ENCODE measurements at places on chromosomes 16 and 17.

DNA sequence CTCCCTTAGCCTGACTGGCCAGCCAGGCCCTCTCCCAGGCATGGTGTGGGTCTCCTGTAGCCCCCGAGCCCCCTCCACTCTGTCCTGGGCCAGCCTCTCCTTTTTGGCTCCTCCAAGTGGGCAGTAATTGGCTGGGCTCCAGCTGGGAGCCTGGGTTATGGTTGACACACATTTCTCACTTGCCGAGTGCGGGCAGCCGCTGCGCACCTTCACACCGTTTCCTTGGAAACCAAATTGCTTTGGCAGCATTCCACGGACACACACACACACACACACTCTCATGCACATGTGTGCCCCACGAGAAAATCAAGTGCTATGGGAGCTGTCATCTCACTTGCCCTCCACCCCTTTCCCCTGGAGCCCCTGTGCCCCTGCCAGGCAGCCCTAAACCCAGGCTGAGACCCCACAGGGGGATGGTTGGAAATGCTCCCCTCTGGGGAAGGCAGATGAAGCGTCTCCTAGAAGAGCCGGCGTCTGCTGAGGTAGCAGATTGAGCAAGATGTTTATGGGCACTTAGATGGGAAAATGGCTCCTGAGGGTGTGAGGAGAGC, 402.7 kb upstream of the TNRC6C start:
- peaks cover 18% of the 10 kb centered on the region for H3K4me1 ChIP-seq
- H3K27me3 ChIP-seq = no peaks in the 10 kb centered on the region
- H3K27ac ChIP-seq = no peak overlapping the region
- H3K36me3 ChIP-seq = no peaks in the 10 kb centered on the region

GRCh38 chr17:7186241-7186640, 7.1 kb upstream of the ASGR1 start:
- H3K36me3 ChIP-seq = no peaks in the 10 kb centered on the region
- DNase-seq = no peak
- no peaks in the 10 kb centered on the region for H3K27me3 ChIP-seq

DNA sequence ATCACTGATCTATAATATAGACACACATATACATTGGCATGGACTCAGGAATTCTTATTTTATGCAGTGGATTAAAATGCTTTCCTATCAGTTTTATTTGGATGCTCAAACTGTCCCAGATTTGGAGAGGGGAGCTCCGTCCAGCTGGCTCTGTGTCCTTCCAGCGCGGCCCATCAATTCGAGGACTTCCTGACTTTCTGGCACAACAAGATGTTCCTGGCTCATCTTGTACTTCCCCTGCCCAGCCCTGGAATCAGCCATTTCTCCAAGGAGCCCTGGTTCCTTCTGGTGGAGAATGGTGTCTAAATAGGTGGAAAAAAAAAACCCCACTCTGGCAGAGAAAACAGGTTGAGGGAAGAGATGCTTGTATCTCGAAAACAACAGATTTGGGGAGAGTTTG, 94.5 kb downstream of the CRISPLD2 start:
- no peak overlapping the region for H3K27ac ChIP-seq
- no peak for DNase-seq
- H3K4me1 ChIP-seq = no peaks in the 10 kb centered on the region
- H3K27me3 ChIP-seq = no peaks in the 10 kb centered on the region
- no peak overlapping the region for H3K4me3 ChIP-seq

- no peak for DNase-seq
- no peaks in the 10 kb centered on the region for H3K36me3 ChIP-seq
- H3K27ac ChIP-seq = no peak overlapping the region
- H3K27me3 ChIP-seq = no peaks in the 10 kb centered on the region
- no peaks in the 10 kb centered on the region for H3K4me1 ChIP-seq
Observed at GRCh38 chr16:10824111-10824893, 5.7 kb upstream of the TVP23A start.

- no peaks in the 10 kb centered on the region for H3K4me1 ChIP-seq
- no peak overlapping the region for H3K27ac ChIP-seq
- no peak overlapping the region for H3K4me3 ChIP-seq
Observed at GRCh38 chr16:7390974-7391373, 58.3 kb downstream of the RBFOX1 start.

- H3K4me3 ChIP-seq = no peak overlapping the region
- H3K27ac ChIP-seq = no peak overlapping the region
- no peaks in the 10 kb centered on the region for H3K36me3 ChIP-seq
- DNase-seq = peak; percentile 79
- H3K27me3 ChIP-seq = no peaks in the 10 kb centered on the region
- H3K4me1 ChIP-seq = no peaks in the 10 kb centered on the region
Observed at GRCh38 chr17:19447085-19447583, 36.1 kb downstream of the RNF112 start.

GRCh38 chr16:5903153-5903552, 805.6 kb upstream of the EEF2KMT start:
- no peaks in the 10 kb centered on the region for H3K27me3 ChIP-seq
- DNase-seq = no peak
- H3K4me1 ChIP-seq = no peaks in the 10 kb centered on the region
- no peak overlapping the region for H3K27ac ChIP-seq
- no peak overlapping the region for H3K4me3 ChIP-seq

GRCh38 chr17:80832266-80832676, 159.4 kb upstream of the CHMP6 start:
- peaks cover 28% of the 10 kb centered on the region for H3K4me1 ChIP-seq
- DNase-seq = peak; percentile 42
- no peak overlapping the region for H3K27ac ChIP-seq
- H3K4me3 ChIP-seq = no peak overlapping the region

DNA sequence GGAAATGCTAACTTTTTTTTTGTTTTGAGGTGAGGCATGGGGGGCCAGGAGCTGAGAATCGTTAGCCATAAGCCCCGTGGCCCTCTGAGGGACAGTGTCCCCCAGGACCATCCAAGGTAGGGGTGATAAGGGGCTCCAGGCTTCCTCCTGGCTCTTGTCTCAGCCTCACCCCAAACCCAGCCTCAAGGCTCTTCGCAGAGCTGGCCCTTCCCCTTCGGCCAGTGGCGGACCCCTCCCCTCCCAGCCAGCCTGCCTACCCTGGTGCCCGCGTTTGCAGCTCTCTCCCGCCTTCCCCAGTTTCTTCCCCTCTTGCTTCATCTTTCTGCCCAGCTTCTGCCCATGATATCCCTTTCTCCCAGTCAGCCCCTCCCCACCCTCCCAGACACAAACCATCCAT, 22.7 kb upstream of the ATP2A3 start:
- H3K4me1 ChIP-seq = no peaks in the 10 kb centered on the region
- H3K27ac ChIP-seq = no peak overlapping the region
- no peak for DNase-seq
- no peaks in the 10 kb centered on the region for H3K36me3 ChIP-seq
- H3K4me3 ChIP-seq = no peak overlapping the region

- no peak overlapping the region for H3K4me3 ChIP-seq
- no peak overlapping the region for H3K27ac ChIP-seq
- no peak for DNase-seq
- no peaks in the 10 kb centered on the region for H3K36me3 ChIP-seq
- no peaks in the 10 kb centered on the region for H3K27me3 ChIP-seq
- no peaks in the 10 kb centered on the region for H3K4me1 ChIP-seq
Observed at GRCh38 chr17:80244871-80245509, 15.7 kb upstream of the RNF213 start.

GRCh38 chr17:11578998-11579397, 19.3 kb upstream of the DNAH9 start:
- H3K4me3 ChIP-seq = no peak overlapping the region
- H3K4me1 ChIP-seq = peaks cover 7% of the 10 kb centered on the region
- H3K27me3 ChIP-seq = no peaks in the 10 kb centered on the region
- no peak overlapping the region for H3K27ac ChIP-seq

DNA sequence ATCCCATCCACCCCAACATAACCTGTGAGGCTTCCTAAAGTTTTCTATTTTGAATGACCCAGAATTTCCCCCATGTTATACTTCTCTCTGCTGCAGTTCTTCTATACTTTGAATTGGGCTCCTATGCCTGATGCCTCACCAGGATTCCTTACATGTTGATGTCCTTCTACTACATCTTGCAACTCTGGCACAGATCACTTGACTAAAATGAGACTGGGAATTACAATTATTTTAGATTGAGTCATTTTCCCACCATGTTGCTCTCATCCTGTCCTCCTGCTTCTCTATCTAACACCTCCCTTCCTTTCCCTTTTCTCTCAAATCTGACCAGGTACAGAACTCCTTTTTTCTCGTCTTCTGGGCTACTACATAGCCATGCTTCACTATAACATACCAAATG, 314.0 kb upstream of the KCNJ16 start:
- H3K4me1 ChIP-seq = no peaks in the 10 kb centered on the region
- no peak overlapping the region for H3K27ac ChIP-seq
- DNase-seq = no peak
- H3K27me3 ChIP-seq = no peaks in the 10 kb centered on the region
- H3K4me3 ChIP-seq = no peak overlapping the region

- H3K27ac ChIP-seq = no peak overlapping the region
- no peak overlapping the region for H3K4me3 ChIP-seq
Observed at GRCh38 chr16:84763629-84764028, 56.2 kb upstream of the CRISPLD2 start.

- H3K27me3 ChIP-seq = no peaks in the 10 kb centered on the region
- DNase-seq = no peak
- H3K27ac ChIP-seq = no peak overlapping the region
- no peak overlapping the region for H3K4me3 ChIP-seq
- H3K36me3 ChIP-seq = no peaks in the 10 kb centered on the region
Observed at GRCh38 chr17:57603546-57603945, 141.6 kb downstream of the CCDC182 start.

DNA sequence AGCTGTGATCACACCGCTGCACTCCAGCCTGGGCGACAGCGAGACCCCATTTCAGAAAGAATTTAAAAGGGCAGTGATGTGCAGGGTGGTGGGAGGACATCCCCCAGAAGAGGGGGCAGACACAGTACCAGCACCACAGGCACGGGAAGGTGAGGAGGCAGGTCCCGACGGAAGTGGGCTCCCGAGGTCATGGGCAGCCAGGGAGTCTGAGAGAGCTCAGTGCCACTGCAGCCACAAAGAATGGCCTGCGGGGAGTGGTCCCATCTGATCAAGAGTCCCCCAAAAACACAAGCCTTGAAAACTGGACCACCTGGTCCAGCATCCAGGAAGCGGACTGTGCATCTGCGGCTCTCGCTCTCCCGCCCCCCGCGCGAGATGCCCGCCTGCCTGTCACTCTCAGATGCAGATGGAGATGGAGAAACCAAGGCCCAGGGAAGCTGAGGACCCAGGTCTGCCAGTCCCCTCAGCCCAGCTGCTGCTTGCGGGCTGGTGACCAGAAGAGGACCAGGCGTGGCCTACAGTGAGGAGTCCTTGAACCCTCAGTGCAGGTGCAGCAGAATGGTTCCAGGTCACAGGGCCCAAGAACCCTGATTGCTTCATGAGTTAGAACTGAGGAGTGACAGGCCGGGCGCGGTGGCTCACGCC, 4.3 kb upstream of the CAPN15 start:
- no peak overlapping the region for H3K27ac ChIP-seq
- DNase-seq = no peak
- H3K27me3 ChIP-seq = no peaks in the 10 kb centered on the region
- H3K36me3 ChIP-seq = no peaks in the 10 kb centered on the region
- no peaks in the 10 kb centered on the region for H3K4me1 ChIP-seq

- H3K27me3 ChIP-seq = peaks cover 88% of the 10 kb centered on the region
- DNase-seq = no peak
- H3K27ac ChIP-seq = no peak overlapping the region
- no peaks in the 10 kb centered on the region for H3K36me3 ChIP-seq
Observed at GRCh38 chr16:73054125-73054484, 6.2 kb upstream of the ZFHX3 start.

DNA sequence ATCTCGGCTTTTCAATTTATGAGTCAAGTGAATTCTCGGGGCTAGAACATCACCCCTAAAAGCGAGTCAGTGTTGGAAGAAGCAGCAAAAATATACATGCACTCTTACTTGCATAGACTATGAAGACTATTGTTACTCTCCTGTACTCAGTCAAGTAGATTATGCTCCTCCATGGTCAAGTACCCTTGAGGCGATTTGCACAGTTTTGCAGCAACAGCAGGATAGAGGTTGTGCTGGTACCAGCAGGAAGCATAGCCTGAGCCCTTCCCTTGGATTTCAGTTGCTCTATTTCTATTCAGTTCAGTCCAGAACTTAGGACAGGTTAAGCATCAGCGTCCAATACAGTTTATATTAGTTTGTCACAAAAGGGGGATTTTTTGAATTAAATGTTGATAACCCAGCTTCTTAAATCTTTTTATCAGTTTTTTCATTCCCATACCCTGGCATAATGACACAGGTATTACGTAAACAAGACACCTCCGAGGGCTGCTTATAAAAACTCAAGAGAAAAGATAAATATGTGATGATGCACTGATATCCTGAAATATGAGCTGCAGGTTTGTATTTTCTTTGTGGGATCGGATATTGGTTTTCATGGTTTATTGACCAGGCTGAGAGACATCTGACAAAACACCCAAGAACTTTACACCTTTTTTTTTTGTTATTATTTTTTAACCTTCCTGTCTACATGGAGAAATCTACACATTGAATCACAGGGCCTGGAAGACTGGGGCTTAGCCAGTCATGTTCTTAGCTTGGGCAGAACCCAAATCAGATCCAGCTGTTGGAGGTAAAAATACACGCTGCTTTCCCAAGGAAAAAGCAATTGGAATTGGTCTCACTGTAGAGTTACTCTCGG, 144.1 kb downstream of the PITPNC1 start:
- no peaks in the 10 kb centered on the region for H3K36me3 ChIP-seq
- no peak overlapping the region for H3K4me3 ChIP-seq
- no peak overlapping the region for H3K27ac ChIP-seq

- no peaks in the 10 kb centered on the region for H3K4me1 ChIP-seq
- peaks cover 68% of the 10 kb centered on the region for H3K27me3 ChIP-seq
- H3K36me3 ChIP-seq = no peaks in the 10 kb centered on the region
- H3K4me3 ChIP-seq = no peak overlapping the region
- no peak for DNase-seq
Observed at GRCh38 chr17:36475346-36475970, 11.0 kb upstream of the ZNHIT3 start.

GRCh38 chr17:56742601-56743000, 91.1 kb downstream of the C17orf67 start:
- H3K27me3 ChIP-seq = no peaks in the 10 kb centered on the region
- no peaks in the 10 kb centered on the region for H3K36me3 ChIP-seq
- no peak overlapping the region for H3K4me3 ChIP-seq

All from neural progenitor cell (in vitro differentiated cells).